ENCODE measurements at places on chromosomes 4 and X.

GRCh38 chrX:115368876-115369275 lies 79.4 kb downstream of the LUZP4 start:
- DNase-seq, result no peak

DNA sequence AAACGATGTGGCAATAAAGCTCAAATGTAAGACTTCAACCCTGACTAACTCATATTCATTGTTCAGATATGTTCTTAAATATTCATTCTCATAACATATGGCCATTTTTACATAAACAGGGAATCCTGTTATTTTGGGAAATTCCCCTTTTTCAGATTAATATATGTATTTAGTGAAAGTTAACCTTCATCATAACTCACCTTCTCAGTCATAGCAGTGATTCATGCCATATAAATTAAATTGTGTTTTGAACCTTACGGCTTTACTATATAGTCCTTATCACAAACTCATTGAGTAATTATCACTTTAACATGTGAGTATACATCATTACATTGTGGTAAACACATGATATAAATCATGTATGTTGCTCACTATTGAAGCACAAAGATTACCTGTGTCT lies 392.5 kb upstream of the TRAM1L1 start:
- no peak for DNase-seq

DNA sequence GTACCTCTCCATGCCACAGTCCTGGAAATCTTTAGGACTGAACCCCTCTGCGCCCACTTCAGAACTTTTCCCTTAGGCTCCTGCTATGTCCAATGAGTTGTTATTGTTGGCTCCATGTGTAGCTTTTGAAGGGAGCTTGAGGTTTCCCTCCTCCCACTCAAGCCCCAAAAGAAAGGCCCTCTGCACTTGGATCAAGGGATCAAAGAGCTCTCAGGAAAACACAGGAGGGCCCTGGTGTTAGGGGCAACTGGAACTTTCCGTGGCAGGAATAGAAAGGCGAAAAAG lies 135.0 kb downstream of the RASL11B start:
- no peak for DNase-seq

GRCh38 chr4:38590046-38590445 lies 74.0 kb upstream of the KLF3 start:
- no peak for DNase-seq

DNA sequence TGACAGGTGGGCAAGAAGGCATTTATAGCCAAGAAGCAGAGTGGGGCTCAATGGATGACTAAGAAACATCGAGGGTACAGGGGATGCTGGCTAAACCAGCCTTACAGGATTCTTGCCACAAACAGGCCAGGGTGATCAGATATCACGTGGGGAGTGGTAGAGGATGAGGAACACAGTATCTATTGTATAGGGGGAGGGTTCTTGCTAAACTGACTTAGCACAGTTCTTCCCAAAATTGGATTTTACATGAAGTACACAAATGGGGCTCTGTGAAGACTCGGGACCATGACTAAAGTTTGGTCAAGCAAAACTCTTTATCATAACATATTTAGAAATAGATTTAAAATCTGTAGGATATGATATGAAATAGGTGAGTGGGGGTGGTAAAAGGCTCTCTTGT lies 144.0 kb upstream of the ATOH1 start:
- DNase-seq, result no peak

DNA sequence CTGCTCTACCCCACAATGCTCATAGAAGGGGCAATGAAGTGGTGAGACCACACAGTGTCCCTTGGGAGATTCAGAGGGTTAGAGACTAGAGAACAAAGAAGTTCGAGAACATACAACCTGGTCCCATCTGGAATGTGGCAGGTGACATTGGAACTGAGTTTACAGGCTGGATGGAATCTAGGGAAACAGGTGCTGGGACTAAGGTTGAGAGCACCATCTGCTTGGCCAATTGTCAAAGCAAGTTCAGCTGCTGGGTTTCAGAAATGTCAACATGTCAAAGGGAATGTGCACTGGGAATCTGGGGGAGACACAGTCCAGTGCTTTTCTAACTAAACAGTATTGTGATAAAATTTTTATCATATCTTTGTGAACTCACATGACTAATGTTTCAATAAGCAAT lies 15.9 kb upstream of the FAM13A start:
- DNase-seq, result no peak

DNA sequence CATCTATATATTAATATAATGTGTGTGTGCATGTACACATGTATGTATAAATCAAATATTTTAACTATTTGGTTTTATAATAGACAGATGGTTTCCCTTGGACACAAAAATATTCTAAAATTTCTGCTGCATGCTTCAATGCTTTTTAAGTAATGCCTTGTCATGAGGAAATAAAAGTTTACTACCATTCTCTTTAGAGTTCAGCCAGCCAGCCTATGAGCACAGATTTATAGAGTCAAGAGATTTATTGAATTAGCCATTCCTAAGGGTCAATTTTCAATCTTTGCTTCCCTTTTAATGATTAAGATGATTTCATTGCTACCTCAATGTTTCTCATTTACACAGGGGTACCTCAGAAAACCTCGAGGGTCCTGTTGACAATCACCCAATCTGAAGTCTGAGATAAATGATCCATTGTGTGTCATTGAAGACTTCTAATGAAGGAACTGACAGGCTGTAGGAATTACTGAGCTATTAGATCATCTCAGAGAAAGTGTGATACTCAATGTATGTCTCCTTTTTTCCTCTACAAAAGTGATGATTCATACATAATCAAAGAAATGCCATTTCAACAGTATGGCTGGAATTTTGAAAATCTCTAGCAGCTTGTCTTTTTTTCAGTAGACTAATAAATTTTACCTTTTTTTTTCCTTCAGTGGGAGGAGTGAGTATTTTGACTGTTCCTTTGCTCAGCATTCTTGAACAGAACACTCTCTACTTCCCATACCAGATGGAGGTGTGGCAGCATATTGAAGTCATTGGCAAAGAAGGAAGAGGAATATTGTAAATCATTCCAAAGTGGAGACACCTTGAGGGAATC lies 222.6 kb upstream of the PCDH18 start:
- DNase-seq, result no peak

DNA sequence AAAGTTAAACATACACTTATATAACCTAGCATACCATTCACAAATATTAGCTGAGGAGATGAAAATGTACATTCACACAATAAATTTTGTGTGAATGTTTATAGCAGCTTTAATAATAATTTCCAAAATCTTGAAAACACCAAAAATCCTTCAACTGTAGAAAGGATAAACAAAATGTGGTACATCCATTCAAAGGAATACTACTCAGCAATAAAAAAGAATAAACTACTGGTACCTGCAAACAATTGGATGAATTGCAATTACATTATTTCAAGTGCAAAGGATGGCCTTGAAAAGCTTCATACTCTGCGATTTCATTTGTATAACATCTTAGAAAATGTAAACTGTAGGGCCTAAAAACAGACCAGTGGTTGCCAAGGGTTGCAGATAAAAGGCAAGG lies 11.7 kb upstream of the RPS6KA6 start:
- no peak for DNase-seq

GRCh38 chrX:8849945-8850344 lies 48.8 kb upstream of the FAM9A start:
- DNase-seq, result no peak

- DNase-seq, result no peak
Observed at GRCh38 chr4:162408309-162408708, 244.5 kb upstream of the FSTL5 start.

DNA sequence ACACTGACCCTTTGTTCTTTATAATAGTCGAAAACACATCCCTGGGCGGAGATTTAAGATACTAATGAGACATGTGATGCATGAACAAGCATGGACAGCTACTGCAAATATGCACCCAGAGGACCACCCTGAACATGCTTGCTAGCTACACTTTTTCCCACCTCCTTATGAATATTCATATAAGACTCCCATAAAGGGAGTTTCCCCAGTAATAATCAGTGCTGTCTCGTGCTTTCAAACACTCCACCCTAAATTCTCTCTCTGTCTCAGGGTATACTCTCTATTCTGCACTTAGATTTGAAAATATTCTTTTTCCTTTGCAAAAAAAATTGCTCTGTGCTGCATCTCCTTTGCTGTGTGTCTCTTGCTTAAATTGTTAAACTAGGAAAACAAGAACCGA lies 64.4 kb upstream of the CT45A1 start:
- DNase-seq, result no peak

DNA sequence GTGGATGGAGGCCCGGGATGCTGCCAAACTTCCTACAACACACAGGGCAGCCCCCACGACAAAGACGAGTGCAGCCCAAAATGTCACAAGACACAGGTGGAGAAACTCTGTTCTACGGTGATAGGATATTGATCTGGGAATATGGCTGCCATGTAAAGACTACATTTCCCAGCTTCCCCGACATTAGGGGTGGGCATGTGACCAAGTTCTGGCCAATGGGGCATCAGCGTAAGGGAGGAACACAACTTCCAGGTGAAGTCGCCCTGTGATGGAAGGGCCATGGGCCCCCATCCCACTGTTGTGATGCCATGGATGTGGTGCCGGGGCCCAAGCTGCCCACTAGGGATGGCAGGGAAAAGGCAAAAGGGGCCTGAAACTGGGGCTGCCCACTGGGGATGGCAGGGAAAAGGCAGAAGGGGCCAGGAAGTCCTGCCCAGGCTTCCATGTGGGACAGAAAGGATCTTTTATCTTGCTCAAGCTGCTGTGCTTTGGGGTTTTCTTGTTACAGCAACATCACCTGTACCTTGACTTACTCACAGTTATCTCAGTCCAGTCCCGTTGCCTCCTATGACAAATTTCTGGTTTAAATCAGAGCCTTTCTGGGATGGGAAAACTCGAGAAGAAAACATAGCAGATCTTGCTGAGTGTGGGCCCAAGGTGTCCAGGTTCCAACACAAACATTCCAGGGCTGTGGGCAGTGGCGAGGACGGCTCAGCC lies 9.7 kb upstream of the ADRA2C start:
- no peak for DNase-seq

DNA sequence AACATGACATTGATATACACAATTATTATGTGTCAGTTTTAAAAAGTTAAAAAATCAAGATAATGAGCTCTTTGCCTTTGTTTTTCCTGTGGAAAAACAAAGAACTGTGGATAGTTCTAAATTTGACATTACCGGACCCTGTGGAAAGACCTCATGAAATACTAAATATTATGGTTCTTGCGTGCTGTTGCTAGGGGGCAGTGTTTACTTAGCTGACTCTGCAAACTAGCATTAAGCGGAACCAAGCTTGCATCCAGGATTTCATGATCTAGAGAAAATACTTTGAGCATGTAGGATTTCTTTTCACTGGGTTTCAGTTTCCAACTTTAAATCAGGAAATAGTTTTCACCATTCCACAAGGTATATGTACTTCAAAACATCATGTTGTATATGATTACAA lies 33.6 kb downstream of the CLCN4 start:
- DNase-seq, result no peak

DNA sequence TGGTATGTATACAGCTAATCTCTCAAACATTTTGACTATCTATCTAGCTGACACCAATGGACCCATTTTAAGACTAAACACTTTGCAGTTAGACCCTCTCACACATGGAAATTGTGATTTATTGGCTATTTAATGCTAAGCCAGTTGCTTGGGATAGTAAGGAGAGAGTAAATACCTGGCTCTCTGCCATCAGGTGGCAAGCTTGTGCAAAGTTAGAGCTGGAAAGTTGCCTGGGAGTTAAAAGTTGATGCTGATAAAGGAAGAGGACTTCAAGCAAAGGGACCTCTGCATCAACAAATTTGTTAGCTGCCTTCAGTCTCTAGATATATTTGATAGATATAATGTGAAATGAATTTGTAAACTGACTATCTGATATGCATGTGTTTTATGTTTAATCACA lies 61.1 kb downstream of the PACRGL start:
- no peak for DNase-seq

GRCh38 chr4:88119943-88120342 lies 38.5 kb downstream of the ABCG2 start:
- DNase-seq, result no peak

DNA sequence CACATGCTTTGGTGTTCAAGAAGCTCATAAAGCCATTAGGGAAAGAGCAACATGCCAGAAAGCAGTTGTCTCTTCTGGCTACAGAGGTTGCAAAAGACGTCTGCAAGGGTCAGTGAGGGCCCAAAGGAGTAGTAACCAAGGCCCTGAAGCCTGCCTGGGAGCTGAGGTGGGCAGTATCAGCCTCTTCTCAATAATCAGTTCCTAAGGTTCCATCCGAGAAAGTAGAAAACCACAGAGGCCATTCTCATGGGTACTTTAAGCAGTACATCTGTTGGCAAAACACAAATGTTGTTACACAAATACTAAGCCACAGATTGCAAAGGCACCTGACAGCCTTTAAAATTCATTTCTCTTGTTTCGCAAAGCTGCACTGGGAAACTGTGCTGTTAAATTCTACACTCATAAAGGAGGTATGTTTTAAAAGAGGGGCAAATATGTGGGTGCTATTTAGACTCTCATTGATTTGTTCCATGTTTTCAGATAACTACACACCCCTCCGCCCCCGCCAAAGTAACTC lies 37.7 kb downstream of the MECP2 start:
- no peak for DNase-seq

DNA sequence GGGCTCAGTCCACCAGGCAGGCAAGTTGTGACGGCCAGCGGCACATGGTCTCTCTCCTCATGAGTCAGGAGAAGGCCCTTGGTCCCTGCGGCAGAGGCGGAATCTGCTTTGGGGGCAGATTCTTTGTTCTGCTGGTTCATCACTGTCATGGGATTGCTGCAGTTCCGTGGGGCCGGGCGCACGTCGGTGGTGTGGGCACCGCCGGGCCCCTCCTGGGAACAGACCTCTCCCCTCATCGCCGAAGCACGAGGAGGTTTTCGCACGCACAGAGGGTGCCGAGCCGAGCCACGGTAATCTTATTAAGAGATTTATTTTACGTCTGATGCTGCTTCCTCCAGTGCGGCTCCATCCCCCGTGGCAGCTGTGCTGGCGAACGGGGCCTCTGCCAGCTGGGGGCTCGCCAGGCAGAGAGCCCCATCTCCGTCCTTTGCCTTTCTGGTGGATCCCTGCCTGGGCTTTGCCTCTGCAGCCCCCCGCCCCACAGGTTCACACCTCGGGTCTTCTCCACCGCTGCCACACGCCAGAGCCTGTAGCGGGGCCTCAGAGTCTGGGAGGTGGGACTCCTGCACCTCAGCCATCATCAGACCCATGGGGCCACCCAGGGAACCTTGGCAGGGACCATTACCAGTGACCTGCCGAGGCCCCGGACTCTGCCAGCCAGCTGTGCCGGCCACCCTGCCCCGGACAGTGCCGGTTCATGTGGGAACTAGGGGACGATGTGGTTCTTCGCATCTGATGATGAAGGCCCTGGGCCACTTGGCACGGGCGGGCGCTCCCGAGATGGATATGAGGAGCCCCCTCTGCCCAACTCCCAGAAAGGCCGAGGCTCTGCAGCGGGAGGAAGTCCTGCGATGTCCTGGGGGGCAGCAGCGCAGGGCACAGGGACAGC lies 86.7 kb upstream of the NKX1-1 start:
- DNase-seq, result no peak

- DNase-seq, result no peak
Observed at GRCh38 chr4:151955721-151956380, 195.0 kb upstream of the GATB start.

DNA sequence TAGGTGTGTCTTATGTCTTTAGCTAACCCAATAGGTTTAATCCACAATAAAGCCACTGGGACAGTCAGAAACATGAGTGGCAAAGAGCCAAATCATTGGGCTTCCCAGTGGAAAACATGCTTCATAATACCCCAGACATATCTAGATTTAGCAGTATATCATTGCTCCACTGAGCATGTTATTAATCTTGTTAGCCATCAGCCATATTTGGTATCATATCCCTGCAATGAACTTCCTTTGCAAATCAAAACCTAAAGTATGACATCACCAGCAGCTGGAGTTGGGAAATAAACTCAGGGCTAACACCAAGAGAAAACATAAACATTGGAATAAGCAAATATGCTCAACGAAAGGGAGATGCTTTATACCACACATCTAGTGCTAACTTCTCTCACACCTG lies 280.8 kb upstream of the NOCT start:
- DNase-seq, result no peak

Data from stimulated activated CD8-positive, alpha-beta memory T cell treated with anti-CD3 and anti-CD28 coated beads, Interleukin-4, amount 100 ng/mL, for 4 hours (primary cell).